Stimulated activated CD4-positive, alpha-beta T cell treated with anti-CD3 and anti-CD28 coated beads, Interleukin-2, amount 100 ng/mL, for 24 hours (primary cell): ENCODE measurements at places on chromosomes 5 and 9.

GRCh38 chr9:114117614-114117995 is 18.5 kb upstream of the KIF12 start:
- DNase-seq = no peak

DNA sequence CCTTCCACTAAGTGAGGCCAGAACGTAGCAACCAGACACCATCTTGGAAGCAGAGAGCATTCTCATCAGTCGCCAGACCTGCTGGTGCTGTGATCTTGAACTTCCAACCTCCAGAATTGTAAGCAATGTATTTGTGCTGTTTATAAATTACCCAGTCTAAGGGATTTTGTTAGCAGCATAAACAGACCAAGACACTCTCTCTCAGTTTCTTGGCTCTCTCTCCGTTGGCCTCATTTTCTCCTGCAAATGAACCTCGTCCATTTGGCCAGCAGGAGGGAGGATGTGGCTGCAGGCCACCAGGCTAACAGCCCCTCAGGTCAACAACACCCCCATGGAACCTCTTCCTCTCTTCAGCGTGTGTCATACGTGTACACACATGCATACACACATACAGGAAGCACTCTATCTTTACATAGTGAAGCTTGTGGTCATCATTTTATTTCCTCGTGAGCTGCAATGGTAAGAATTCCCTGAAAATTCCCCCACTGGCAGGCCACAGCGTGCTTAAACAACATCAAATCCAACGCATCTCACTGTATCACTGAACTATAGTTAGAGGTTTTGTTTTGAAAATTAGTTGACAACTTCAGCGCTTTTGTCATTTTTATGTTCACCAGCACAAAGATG is 62.8 kb upstream of the PPP1R26 start:
- no peak for DNase-seq

- no peak for DNase-seq
Observed at GRCh38 chr5:50947906-50948683, 281.7 kb downstream of the PARP8 start.

GRCh38 chr9:137076636-137077009 is 694 bp upstream of the UAP1L1 start:
- no peak for DNase-seq

DNA sequence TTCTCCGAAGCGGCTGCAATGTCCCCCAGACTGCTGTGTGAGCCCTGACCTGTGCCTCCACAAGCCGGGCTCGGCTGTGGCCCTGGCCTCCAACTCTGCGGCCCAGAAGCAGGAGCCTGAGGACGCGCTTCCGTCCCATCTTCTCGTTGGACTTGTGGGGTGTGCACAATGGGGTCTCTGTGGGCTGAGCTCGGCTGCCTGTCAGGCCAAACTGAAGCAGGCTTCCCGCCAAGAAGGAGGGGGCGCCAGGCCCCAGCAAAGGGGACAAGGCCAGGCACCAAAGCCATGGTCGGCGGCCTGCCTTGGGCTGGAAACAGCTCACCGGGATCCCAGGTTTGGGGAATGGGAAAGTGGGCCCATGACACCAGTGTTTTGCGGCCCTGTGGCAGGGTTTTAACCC is 4.1 kb downstream of the NOTCH1 start:
- no peak for DNase-seq

- DNase-seq = no peak
Observed at GRCh38 chr5:134444941-134445471, 33.3 kb upstream of the CDKN2AIPNL start.

- no peak for DNase-seq
Observed at GRCh38 chr9:33080534-33080933, 4.1 kb upstream of the SMU1 start.

GRCh38 chr5:95969651-95970358 is 8.2 kb upstream of the ELL2 start:
- no peak for DNase-seq

- no peak for DNase-seq
Observed at GRCh38 chr9:86942281-86943200, 4.8 kb downstream of the GAS1 start.

- DNase-seq = no peak
Observed at GRCh38 chr5:72540759-72541438, 33.7 kb upstream of the ZNF366 start.

DNA sequence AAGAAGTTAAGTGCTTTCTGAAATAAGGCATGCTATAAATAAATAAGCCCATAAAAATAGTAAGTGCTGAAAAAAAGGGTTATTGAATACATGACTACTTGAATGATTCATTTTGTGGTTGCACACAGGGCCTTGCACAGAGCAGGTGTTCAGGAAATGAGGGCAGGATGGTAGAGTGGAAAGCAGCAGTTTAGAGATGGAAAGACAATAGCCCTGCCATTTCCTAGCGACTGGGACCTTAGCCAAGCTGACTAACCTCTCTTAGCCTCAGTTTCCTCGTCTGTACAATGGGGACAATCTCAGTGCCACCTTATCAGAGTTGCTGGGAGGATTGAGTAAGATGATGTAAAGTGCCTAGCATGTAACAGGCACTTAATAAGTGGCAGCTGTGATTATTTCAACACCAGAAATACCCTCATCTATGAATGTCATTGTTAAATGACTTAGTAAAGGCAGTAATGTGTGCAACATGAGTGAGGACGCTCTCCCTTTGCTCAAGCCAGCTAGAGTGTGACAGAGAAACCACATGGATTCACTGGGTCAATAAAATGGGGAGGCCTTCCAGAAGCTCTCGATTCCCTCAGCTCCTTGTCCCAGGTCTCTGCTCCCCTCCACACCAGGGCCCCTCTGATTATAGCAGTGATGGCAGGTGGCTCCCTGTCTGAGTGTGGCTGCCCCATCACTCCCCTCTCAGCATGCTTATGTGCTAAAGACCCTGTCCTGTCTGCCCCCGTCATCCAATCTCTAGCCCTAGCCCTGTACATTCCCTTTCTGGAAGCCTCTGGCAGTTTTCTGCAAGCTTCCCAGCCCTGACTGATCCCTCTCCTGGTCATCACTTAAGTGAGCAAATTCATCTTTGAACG is 16.0 kb upstream of the PHF19 start:
- DNase-seq = peak; percentile 67

DNA sequence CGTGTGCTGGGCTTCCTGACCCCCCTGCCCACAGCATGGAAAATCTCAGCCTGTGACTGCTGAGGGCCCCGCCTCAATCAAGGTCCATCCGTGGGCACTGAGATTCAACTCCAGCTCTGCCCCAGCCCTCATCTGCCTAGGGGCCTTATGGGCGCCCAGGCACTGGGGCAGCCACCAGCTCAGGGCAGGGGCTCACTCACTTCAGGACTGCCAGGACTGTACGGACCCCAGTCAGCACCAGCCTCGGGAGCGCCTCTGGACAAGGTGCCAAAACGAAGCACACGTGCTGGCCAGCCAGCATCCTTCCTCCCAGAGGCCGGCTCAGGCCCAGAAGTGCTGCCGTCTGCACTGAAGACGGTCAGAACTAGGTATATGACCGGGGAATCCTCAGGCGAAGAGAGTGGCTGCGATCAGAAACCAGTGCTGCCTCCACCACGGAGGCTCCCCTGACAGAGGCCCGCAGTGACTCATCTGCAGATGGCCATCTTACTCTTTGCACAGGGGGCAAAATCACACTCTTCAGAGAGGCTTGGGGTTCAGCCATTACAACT is 19.6 kb downstream of the CLPTM1L start:
- DNase-seq = no peak

- DNase-seq = no peak
Observed at GRCh38 chr5:38297830-38298608, 39.7 kb downstream of the EGFLAM start.

GRCh38 chr9:127833555-127833954 is 20.9 kb downstream of the ENG start:
- no peak for DNase-seq

DNA sequence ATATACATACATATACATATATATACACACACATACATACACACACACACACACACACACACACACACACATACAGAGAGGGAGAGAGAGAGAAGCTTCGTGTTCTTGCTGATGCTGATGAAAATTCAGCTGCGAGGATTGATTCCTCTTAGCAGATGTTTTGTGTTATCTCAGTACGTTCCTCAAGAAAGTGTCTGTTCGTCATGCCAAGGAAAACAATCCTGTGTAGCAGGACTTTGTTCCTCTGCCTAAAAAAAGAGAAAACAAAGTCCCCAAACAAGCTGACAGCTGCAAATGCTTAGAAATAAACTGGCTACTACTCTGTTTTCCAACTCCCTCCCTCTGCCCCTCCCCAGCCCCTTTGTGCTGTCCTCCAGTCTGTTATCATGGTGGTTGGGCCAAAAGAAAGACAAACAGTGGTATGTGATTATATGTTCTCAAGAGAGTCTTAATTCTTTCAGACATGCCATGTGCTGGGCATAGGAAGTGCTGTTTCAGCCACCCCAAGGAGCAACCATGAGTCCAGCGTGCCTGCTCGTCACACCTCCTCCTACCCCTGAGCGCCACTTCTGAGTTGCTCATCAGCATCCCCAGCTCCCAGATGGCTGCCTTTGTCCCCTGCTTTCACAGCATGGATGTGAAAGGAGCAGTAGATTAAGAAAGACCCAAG is 71.5 kb upstream of the EQTN start:
- DNase-seq = no peak

DNA sequence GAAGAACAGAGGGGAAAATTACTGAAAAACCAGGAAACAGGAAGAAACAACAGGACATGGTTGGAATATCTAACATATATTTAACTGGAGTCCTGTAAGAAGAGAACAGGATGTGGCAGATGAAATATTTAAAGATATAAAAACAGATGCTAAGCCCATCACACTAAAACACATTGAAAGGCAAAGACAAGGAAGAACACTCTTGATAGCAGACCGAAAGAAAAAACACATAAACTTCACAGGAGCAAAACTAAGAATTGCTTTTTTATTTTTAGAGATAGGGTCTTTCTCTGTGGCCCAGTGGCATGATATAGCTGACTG is 324.4 kb upstream of the ARRDC3 start:
- no peak for DNase-seq

- no peak for DNase-seq
Observed at GRCh38 chr5:93250424-93250823, 330.6 kb downstream of the NR2F1-AS1 start.

GRCh38 chr5:123035360-123035917 is 1.1 kb downstream of the PPIC start:
- peak; percentile 14 for DNase-seq

- DNase-seq = no peak
Observed at GRCh38 chr5:127389601-127390000, 99.0 kb downstream of the MEGF10 start.

DNA sequence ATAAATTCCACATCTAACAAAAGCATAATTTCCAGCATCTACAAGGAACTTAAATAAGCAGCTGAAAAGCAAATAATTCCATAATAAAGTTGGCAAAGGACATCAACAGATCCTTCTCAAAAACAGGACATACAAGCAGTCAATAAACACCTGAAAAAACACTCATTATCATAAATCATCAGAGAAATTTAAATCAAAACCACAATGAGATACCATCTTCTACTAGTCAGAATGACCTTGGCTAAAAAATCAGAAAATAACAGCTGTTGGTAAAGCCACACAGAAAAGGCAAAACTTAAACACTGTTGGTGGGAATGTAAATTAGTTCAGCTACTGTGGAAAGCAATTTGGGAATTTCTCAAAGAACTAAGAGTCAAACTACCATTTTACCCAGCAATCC is 1371.1 kb upstream of the ACO1 start:
- DNase-seq = no peak

DNA sequence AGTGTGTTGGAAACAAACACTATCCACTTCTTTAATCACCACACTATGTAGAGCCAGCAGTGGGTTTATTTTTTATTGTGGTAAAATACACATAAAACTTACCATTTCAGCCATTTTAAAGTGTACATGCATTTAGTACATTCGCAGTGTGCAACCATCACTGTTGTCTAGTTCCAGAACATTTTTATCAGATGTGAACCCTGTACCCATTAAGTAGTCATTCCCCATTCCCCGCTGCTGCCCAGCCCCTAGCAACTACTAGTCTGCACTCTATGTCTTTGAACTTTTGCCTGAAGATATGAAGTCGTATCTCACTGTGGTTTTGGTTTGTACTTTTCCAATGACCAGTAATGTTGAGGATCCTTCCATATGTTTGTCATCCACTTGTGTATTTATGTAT is 30.2 kb upstream of the F2R start:
- DNase-seq = no peak

DNA sequence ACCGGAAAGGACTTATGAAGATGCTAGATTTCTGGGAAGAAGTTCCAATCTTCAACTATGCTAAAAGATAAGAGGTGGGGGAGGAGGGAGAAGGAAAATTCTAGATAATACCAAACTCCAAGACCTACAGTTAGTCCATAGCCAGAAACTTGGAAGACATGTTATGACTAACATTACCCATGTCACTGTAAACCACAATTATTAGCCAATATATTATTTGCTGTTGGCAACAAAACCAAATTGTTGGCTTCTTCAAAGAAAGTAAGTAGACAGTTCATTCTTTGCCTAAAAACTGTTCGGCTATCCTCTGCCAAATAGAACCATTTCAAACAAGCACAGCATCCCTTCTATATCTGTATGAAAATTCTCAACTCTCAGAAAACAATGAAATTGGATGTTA is 25.1 kb downstream of the PRLR start:
- no peak for DNase-seq

GRCh38 chr5:16574789-16575721 is 41.7 kb downstream of the RETREG1 start:
- DNase-seq = no peak

- no peak for DNase-seq
Observed at GRCh38 chr5:154313360-154314017, 123.0 kb downstream of the GALNT10 start.

GRCh38 chr9:7293091-7293490 is 506.5 kb downstream of the DMAC1 start:
- DNase-seq = no peak

DNA sequence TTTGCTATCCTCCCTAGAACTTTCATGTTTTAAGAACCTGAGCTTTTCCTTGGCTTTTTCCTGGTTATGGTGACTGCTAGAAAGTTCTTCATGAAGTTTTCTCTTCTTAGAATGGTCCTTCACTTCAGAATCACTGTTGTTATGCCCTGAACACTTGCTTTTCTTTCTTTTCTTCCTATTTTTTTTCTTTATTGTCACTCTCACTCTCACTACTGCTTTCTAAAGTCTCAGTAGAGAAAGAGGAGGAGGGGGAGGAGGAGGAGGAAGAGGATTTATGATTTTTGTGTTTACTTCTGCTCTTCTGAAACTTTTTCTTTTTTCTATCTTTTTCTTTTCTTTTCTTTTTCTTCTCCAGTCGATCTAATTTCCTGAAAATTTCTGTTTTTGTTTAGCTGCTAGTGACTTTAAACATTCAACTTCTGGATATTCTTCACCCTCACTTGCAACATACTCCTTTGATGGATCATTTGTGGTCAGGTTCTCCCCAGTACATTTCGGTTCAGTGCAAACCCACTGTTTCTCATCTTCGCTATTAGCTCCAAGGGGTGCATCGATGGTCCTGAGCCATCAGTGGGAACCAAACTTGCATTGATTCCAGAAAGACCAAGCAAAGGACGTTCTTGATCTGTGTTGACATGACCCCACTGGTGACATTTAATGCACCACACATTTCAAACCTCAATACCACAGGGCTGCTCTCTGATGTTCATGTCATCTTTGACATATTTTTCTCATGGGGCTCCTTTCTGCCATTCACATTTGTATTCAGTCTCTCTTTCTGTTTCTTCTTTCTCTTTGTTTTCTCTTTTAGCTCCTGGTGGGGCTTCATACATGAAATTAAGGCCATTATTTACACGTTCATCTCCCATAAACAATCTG is 81.6 kb upstream of the HAND1 start:
- DNase-seq = no peak

GRCh38 chr9:137458194-137459151 is 661 bp downstream of the NSMF start:
- no peak for DNase-seq

- DNase-seq = no peak
Observed at GRCh38 chr5:2330325-2331130, 420.9 kb downstream of the IRX2 start.
